ENCODE measurements at places on chromosomes 6 and 20. TPM values are rescaled to one million over a fixed set of nuclear protein-coding genes. Genes with fewer than 3 reads are reported as not detected.
A peak's percentile ranks its signal among the peaks of the same experiment; 100 is the strongest.

The MACROD2 gene
- not detected for total RNA-seq

DNA sequence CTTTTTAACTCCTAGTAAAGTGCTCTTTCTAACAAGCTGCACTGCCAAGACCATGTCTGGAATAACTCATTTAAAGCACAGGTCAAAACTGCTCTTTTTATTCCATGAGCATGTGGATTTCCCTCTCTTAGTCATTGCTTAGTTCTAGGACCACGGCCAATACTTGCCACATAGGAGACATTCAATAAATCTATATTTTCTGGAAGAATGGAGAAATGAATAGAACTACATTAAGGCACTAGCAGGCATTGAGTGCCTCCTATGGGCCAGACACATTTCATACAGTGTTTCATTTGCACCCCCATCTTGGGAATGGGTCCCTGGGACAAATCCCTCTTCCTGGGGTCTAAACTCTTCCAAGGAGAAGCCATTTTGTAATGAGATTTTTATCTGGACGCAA is 552.8 kb upstream of the CITED2 start:
- DNase-seq, result no peak

DNA sequence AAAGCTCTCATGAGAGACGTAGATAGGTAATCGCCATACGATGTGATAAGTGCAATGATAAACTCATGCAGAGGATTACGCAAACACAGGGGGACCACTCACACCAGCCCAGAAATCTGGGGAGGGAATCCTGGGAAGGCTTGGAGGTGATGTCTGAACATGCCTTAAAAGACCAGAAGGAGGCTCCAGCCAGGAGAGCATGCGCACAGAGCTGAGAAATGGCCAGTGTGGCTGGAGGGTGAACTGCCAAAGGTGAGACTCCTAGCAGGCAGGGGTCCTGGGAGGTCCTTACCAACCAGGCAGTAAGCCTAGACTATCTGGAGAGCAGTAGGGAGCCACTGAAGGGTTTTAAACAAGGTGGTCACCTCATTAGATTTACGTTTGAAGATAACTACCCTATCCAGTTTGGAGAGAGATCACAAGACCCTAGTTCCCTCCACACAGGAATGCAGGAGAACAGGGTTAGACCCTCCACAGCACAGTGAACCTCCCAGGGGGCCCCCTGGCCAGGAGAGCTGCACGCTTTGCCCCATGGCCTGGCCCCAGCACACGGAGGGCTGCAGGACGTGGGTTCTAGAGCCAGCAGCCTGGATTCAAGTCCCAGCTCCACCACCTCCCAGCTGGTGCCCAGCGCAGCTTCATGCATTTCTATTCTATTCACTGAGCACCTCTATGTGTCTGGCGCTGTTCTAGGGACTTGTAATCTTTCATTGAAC is 13.1 kb downstream of the MDFI start:
- no peak for DNase-seq

The ENPP1 gene
- 0.11 TPM for total RNA-seq

- peak; percentile 60 for DNase-seq
Measured at GRCh38 chr20:46174469-46175126, 56.5 kb downstream of the CD40 start.

DNA sequence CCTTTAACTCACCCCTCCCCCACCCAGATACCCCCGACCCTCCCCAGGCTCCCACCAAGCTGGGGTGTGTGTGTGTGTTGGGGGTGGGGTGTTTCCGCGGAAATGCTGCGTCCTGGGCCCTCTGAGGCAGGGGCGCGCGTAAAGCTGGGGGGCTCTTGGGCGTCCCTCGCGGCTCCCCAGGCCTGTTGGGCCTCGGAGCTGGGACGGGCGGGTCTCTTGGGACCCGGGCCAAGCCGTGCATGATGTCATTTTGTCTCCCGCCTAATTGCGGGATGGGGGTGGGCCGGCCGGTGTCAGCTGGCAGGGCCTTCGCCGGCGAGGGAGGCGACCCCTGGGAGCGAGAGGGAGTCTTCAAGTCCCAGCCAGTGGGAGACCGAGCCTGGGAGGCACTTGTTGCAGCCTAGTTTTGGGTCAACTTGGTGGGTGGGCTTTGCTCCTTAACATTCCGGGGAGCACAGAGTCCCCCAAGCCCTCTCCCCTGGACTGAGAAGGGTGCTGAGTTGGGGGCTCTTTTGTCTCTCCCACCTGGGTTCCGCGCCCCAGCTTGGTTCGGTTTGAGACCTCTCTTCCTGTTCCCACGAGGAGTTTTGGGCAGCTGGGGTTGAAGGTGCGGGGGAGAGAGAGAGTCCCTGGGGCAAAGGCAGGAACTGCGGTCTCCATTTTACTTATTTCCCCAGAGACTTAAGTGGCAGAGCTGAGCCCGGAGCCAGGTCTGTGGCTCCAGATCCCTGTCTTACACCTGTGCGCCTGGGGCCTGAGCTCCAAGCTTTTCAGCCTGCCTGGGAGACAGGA is 623 bp downstream of the MYBL2 start:
- DNase-seq, result no peak

The MYLIP gene
- 19.9 TPM for total RNA-seq

The ZBTB22 gene
- 28.6 TPM for total RNA-seq

The PLA2G7 gene
- total RNA-seq, result 11.1 TPM

- no peak for DNase-seq
Measured at GRCh38 chr6:129269076-129269475, 386.1 kb downstream of the LAMA2 start.

DNA sequence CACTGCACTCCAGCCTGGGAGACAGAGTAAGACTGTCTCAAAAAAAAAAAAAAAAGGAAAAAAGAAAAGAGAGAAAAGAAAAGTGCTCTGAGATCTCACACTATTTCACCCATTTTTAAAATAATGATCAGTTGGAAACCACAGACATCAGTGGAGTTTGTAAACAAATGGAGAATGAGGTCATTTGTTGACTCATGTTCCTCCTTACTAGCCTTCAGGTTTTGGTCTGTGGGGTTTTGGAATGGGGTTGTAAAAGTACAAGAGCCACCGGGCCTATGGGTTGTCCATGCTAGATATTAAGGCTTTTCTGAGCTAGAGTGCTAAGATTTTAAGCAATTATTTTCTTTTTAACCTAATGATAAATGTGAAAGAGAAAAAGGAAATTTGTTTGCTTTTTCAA is 104.4 kb upstream of the PRL start:
- DNase-seq, result no peak

The GABRR1 gene
- not detected for total RNA-seq

DNA sequence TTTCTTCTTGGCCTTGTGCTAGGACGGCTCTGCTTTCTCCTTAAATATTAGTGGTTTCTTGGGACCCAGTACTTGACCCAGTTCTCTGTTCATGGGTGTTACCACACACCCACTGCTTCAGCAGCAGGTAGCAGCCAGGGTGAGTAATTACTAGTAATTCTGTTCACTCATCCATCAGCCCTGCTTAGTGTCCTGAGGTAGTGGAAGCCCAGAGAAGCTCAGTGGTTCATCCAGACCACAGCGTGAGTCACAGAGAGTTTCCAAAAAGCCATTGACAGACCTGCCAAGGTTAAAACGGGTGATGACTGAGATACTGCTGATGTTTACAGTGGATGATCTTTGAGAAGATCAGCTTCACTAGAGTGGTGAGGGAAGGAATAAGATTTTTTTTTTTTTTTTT is 51.7 kb upstream of the HINT3 start:
- DNase-seq, result peak; percentile 80

DNA sequence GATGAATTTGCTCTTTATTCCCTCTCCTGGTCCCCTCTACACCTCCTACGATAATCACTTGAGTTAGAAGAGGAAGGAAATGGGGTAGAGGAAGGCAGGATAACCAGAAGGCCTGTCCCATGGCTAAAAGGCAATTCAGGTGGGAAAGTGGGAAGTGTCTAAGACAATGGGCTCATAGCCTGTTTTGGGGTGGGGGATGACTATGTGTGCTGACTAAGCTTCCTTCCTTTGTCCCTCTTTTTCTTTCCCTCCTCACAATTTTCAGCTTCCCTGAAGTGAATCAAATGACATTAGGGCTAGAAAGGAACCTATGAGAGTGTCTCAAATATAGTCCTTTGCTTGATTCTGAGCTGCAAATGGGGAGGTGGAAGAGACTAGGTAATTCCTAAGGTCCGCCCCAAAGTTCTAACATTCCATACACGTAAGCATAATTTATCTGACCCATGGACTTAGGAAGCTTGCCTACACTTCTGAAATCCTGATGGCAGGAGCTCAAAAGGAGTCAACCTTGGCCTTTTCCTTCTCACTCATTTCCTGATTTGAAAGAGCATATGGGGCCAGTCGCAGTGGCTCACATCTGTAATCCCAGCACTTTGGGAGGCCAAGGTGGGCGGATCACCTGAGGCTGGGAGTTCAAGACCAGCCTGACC is 24.3 kb downstream of the EDEM2 start:
- DNase-seq, result no peak

GRCh38 chr6:166003569-166003968 is 164.1 kb downstream of the TBXT start:
- DNase-seq, result no peak

The MAPK13 gene
- 29.6 TPM for total RNA-seq

DNA sequence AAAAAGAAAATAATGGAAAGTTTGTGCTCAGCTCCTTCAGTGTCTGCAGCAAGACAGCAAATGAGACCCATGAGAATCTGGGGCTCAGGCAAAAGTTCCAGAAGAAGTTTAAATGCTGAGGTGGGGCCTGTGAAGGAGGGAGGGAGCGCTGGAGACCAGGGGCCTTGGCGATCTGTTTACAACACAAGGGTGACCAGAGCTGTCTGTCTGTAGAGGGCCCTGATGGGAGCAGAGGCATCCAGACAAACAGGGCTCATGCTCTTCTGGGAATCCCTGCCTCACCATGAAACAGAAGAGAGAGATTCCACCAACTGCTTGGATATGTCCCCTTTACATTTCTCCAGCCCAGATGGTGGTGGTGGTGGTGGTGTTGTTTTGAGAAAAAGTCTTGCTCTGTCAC is 79.3 kb upstream of the SHLD1 start:
- no peak for DNase-seq

- DNase-seq, result no peak
Measured at GRCh38 chr6:160929831-160930230, 61.7 kb upstream of the MAP3K4 start.

DNA sequence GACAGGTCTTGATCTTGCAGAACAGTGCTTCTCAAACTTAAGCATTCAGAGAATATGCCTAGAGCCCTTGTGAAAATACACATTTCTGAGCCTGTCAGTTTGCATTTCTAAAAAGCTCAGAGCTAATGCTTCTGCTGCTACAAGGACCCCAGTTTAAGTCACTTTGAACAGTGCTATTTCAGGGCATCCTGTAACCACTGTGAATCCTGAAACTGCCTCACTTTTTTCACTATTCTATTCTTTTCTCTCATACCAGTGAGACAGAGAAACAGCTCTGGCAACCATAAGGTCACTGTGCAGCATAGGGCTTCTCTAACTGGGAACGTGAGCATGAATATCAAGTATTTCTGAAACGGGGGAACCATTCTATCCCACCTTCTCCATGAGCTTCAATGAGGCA is 51.2 kb downstream of the LGSN start:
- DNase-seq, result no peak

DNA sequence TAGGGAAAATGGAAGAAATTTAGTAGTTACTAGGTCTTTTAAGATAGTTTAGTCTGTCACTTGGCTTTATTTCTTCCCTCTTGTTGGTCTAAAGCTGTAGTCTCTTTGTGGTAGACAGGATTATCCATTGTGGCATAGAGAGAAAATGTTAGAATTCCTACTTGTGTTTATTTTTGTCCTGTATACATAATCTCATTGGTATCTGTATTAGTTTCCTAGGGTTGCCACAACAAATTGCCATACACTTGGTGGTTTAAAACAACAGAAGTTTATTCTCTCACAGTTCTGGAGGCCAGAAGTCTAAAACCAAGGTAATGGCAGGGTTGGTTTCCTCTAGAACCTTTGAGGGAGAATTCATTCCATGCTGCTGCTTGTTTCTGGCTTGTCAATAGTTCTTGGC is 119.4 kb downstream of the ZFAND3 start:
- DNase-seq, result no peak

The C20orf144 gene
- 0.61 TPM for total RNA-seq

The UNC5CL gene
- 6.2 TPM for total RNA-seq

GRCh38 chr6:26267083-26267589 is 97.9 kb upstream of the BTN3A2 start:
- no peak for DNase-seq

The MICAL1 gene
- 76.5 TPM for total RNA-seq
